Panc1 (cell line): ENCODE measurements at places on chromosomes 13 and 19. TPM values are rescaled to one million over a fixed set of nuclear protein-coding genes. Genes with fewer than 3 reads are reported as not detected.

DNA sequence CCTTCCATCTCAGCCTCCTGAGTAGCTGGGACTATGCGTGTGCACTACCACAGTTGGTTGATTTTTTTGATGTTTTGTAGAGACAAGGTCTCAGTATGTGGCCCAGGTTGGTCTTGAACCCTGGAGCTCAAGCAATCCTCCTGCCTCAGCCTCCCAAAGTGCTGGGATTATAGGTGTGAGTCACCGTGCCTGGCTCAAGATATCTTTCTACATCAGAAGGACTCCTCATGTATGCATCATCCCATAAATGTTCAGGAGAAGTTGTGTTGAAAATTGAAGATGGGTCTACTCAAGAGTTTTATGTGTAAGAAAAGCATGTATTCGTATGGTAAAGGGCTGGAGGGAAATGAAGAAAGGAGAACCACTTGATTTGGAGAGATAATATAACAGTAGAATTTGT, 71.8 kb upstream of the STK24 start:
- DNase-seq = no peak

DNA sequence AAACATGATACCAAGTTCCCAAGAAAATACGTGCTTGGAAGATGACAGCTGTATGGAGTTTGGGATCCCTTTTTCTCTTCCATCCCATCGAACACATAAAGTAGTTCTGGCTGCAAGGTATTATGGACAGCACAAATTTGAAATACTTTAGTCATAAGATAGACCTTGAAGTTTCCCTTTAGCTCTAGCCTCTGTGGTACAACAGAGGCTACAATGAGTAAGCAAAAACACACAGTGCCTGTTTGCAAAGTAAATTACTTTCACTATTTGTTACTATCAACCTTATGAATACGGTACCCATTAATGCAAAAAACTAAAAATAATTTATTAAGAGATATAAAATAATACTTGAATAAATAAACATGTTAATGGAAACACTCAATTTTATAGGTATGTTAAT, 21.0 kb upstream of the LRCH1 start:
- DNase-seq = no peak

- DNase-seq = no peak
Observed at GRCh38 chr19:31347354-31347753, 1.9 kb downstream of the TSHZ3 start.

DNA sequence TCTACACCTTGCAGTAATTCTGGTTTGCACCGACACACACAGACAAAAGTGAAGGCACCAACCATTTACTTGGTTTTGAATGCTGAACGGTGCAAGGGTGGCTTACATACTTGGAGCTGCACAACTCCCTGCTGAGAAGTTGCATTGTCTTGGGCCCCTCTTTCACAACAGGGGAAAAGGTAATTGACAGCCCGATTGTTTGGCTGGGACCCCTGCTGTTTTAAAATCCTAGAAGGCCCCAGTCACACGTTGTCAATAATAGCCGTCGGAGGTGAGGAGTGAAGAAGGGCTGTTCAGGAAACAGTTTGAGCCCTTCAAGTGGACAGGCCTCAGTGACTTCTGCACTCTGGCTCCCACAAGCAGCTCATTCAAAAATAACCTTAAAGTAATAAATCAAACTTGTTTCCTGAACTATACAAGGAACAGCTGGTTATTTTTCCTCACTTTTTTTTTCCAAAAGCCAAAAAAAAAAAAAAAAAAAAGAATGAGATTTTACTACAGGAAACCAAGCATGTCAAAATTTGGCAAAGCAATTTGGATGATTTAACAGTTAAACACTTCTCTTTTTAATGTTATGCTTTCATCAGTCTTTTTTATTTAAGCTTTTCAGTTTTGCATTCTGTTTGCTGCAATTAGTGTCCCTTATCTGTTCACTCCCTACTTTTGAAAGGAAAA, 19.0 kb upstream of the SPRY2 start:
- DNase-seq = no peak

DNA sequence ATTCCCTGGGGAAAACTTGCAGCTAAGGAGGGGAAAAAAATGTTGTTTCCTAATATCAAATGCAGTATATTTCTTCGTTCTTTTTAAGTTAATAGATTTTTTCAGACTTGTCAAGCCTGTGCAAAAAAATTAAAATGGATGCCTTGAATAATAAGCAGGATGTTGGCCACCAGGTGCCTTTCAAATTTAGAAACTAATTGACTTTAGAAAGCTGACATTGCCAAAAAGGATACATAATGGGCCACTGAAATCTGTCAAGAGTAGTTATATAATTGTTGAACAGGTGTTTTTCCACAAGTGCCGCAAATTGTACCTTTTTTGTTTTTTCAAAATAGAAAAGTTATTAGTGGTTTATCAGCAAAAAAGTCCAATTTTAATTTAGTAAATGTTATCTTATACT, 33.6 kb downstream of the TNFSF11 start:
- DNase-seq = no peak

DNA sequence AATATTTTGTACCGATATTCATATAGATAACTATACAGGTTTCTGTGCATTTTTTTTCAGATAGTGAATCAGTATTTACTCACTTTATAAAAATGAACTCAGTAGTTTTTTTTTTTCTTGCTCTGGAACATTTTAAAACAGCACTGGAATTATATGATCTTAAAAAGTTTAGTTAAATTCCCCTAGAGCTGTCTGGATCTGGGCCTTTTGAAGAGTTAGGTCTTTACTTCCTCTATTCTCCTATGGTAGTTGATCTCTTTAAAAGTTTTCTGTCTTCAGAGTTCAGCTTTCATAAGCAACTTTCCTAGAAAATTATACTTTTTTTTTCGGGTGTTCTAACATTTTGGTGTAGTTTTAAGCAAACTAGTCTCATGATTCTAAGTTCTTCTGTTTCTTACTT, 21.8 kb upstream of the RBM26 start:
- no peak for DNase-seq

- no peak for DNase-seq
Observed at GRCh38 chr19:55766466-55766865, 2.5 kb upstream of the RFPL4AL1 start.

- DNase-seq = no peak
Observed at GRCh38 chr19:51150627-51151026, 8.5 kb downstream of the SIGLEC7 start.

- DNase-seq = no peak
Observed at GRCh38 chr13:40345654-40346372, 320.6 kb downstream of the FOXO1 start.

GRCh38 chr13:72504131-72504841, 223.1 kb downstream of the MZT1 start:
- no peak for DNase-seq

- no peak for DNase-seq
Observed at GRCh38 chr13:93411186-93411680, 184.6 kb downstream of the GPC6 start.

- no peak for DNase-seq
Observed at GRCh38 chr19:14149509-14149994, 13.2 kb upstream of the ASF1B start.

The SYT5 gene
- total RNA-seq = 3.2 TPM

The AP1M2 gene
- total RNA-seq = 10.1 TPM

The ATP1A3 gene
- 4.9 TPM for total RNA-seq

The CKM gene
- total RNA-seq = not detected
